ENCODE measurements at places on chromosomes 12 and 14. TPM values are rescaled to one million over a fixed set of nuclear protein-coding genes. Genes with fewer than 3 reads are reported as not detected.

The LMO3 gene
- 3.9 TPM for polyA plus RNA-seq

The PTPRQ gene
- 0.36 TPM for polyA plus RNA-seq

The PLEKHD1 gene
- polyA plus RNA-seq = 0.67 TPM

The SPRYD4 gene
- 1.5 TPM for polyA plus RNA-seq

The BCL2L2 gene
- 26.1 TPM for polyA plus RNA-seq

The DIP2B gene
- 22.2 TPM for polyA plus RNA-seq

The KRT71 gene
- polyA plus RNA-seq = not detected

The DBX2 gene
- 0.04 TPM for polyA plus RNA-seq

The ARHGEF25 gene
- polyA plus RNA-seq = 38.7 TPM

The INHBC gene
- polyA plus RNA-seq = 0.09 TPM

The SPIC gene
- not detected for polyA plus RNA-seq

The SRRM4 gene
- 0.21 TPM for polyA plus RNA-seq

The OR4E2 gene
- polyA plus RNA-seq = not detected

The CEBPE gene
- 0.21 TPM for polyA plus RNA-seq

The GLIPR1L1 gene
- polyA plus RNA-seq = 0.28 TPM

The SYNE3 gene
- 10.0 TPM for polyA plus RNA-seq

The AMN gene
- 11.7 TPM for polyA plus RNA-seq

The LRIG3 gene
- polyA plus RNA-seq = 29.7 TPM

The POLE2 gene
- polyA plus RNA-seq = 10.0 TPM

The KRT3 gene
- not detected for polyA plus RNA-seq

The IGF1 gene
- polyA plus RNA-seq = 21.0 TPM

The GEMIN2 gene
- 21.5 TPM for polyA plus RNA-seq

The A2M gene
- 306 TPM for polyA plus RNA-seq

The PAX9 gene
- 0.12 TPM for polyA plus RNA-seq

The KRAS gene
- 19.4 TPM for polyA plus RNA-seq

The GCN1 gene
- 45.4 TPM for polyA plus RNA-seq

The KLRF2 gene
- polyA plus RNA-seq = not detected

The RPS6KL1 gene
- polyA plus RNA-seq = 10.3 TPM

The SIX1 gene
- 63.4 TPM for polyA plus RNA-seq

The CLEC9A gene
- 0.23 TPM for polyA plus RNA-seq

The KCNJ8 gene
- 27.1 TPM for polyA plus RNA-seq

The KRT73 gene
- not detected for polyA plus RNA-seq

The FUT8 gene
- polyA plus RNA-seq = 9.2 TPM

The PRKAG1 gene
- polyA plus RNA-seq = 72.0 TPM

The SLC5A8 gene
- not detected for polyA plus RNA-seq

The CMKLR1 gene
- 5.4 TPM for polyA plus RNA-seq

The EXOC3L4 gene
- polyA plus RNA-seq = not detected

The CLEC2A gene
- polyA plus RNA-seq = not detected

The PIP4P1 gene
- 19.4 TPM for polyA plus RNA-seq

The TRPV4 gene
- 1.1 TPM for polyA plus RNA-seq

The NDRG2 gene
- polyA plus RNA-seq = 146 TPM

The LIN7A gene
- 2.5 TPM for polyA plus RNA-seq

The DACT1 gene
- polyA plus RNA-seq = 21.4 TPM
